ENCODE measurements at places on chromosomes 12 and 14.

GRCh38 chr14:99972748-99973466 is 92.3 kb upstream of the EVL start:
- DNase-seq: no peak

- DNase-seq: no peak
These were observed 3.9 kb downstream of the CD163 start for GRCh38 chr12:7499636-7500035.

DNA sequence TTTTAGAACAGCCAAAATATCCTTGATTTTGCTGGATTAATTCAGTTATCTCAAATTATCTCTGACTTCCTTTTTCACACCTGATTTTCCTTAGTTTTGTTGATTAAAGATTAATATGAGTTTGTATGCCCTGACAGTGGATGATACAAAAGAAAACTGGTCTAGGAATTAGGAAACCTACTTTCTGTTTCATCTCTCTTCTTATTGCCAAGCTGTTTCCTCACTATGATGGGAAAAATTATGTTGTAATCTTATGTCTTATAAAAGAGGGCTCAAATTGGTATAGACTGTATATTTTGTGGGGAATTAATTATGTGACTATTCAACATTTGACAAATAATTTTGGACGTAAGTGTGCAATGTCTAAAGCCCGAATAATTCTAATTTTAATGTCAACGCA is 271.6 kb downstream of the FBXL14 start:
- no peak for DNase-seq

GRCh38 chr14:102445066-102445465 is 64.5 kb downstream of the ANKRD9 start:
- no peak for DNase-seq

GRCh38 chr12:108838194-108839017 is 19.0 kb downstream of the SSH1 start:
- peak; percentile 64 for DNase-seq

- no peak for DNase-seq
These were observed 62.8 kb upstream of the CCDC91 start for GRCh38 chr12:28127455-28127854.

DNA sequence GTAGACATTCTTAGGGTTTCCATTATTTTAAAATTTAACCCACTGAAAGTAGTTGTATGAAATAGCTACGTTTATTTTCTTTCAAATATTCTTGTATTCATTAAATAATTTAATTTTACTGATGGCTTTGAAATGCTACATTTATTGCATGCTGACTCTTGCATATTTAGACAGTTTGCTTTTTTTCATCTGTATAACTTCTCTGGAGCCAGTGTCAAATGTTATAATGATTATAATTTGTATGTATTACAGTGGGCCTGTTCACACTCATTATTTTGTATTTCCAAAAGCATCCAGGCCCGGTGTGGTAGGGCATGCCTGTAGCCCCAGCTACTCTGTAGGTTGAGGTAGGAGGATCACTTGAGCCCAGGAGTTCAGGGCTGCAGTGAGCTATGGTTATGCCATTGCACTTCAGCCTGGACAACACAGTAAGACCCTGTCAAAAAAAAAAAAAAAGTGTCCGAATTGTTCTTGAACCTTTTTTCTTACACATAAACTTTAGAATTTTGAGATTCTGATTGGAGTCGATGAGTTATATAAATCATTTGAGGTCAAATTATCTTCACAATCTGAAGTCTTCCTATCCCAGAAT is 905 bp downstream of the ZNF84 start:
- no peak for DNase-seq

- no peak for DNase-seq
These were observed 19.2 kb downstream of the XRCC3 start for GRCh38 chr14:103696070-103696402.

DNA sequence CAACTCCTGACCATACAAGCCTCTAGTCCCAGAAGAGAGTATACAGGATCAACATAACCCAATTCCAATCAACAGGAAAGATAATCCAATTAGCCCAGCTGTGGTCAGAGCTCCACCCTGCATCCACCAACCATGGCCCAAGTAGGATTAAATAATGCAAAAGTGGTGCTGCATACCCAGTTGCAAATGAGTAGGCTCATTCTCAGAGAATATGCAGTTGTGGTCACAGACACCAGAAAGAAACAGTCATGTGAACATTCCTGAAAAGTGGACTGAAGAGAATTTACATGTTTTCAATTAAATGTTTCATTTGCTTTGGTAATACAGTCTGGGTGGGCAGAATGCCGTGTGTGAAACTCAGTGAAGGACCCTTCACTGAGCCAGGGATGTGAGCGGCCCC is 167.2 kb upstream of the BMP4 start:
- no peak for DNase-seq

DNA sequence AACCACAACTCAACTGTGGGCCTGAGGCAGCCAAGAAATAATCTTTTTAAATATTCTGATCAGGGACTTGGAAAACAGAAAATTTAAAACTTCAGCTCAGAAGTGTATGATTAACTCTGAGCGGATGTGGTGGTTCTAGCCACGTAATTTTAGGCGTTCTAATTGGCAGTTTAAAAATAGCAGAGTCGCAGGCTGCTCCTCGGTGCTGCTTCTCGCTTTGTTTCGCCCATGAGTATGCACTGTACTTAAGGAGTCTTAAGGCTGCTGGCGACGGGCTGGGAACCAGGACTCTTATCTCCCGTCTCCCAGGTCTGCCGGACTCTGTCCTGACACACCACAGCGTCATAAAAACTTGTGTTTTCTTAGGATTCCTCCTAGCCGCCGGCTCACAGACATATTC is 113.4 kb upstream of the PELI2 start:
- no peak for DNase-seq

DNA sequence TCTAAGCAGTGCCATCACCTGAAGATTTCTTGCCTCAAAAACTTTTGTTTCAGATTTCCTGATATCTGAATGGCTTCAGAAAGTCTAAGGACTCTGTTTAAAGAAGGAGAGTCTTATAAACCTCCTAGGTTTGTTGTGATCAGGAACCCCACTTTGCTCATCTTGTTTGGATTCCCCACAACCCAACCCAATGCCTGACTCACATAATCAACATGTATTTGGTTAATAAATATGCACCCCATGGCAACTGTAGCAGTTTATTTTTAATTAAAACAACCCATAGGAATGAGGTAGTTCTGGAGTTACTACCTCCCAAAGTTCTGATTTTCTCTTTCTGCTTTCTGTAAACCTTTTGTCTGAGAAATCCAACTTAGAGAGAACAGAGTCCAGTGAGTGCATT is 51.5 kb downstream of the DBX2 start:
- DNase-seq: no peak

DNA sequence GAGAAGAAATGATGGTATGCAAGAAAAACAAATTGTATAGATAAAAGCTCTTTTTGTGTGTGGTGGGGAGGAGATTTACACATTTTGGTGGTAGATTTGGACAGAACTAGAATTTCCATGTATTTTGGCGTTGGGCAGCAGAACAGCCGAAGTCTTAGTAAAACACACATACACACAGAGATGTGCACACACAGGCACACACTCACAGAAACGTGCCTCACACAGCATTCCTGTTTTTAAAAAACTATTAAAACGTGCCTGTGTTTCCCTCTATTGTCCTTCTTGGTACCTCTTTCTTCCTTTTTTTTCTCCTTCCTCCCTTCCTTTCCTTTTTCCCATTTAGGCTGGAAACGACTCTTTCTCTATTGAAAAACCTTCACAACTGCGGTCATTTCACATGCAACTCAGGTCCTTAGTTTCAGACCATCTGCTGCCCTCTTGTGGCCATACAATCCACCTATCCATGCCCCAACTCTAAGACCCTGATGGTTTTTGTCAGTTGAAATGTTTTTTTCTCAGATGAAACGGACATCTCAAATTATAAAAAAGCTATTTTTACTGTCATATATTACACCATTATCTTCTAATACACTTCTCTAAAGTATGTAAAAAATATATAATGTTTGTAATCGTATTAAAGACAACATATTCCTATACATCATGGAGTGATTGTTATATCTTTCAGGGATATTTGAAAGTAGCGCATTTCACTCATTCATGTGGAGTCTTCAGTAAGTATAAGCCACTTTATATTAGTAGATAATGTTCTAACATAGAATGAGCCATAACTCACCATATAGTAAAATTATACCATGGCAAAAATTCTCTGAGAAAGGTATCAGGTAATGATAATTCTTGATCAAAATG is 386.7 kb upstream of the NOVA1 start:
- no peak for DNase-seq

DNA sequence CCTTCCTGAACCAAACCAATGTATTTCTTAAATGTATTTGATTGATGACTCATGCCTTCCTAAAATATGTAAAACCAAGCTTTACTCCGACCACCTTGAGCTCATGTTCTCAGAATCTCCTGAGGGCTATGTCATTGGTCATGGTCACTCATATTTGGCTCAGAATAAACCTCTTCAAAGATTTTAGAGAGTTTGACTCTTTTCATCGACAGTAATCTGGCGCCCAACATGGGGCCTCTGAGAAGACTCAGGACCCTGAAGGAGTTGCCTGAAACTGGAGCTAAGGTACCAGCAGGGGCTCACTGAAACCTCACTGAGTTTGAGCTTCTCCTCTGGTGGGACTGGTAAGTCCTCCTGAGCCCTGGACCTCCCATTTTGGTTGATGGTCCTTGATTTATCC is 17.2 kb upstream of the PSMC1 start:
- no peak for DNase-seq

- DNase-seq: no peak
These were observed 835 bp downstream of the VEZT start for GRCh38 chr12:95218150-95219133.

GRCh38 chr14:99394602-99395156 is 86.0 kb downstream of the SETD3 start:
- no peak for DNase-seq

GRCh38 chr12:101698800-101699347 is 1.4 kb downstream of the CHPT1 start:
- DNase-seq: no peak

- DNase-seq: no peak
These were observed 384.2 kb downstream of the GRIN2B start for GRCh38 chr12:13597166-13597565.

DNA sequence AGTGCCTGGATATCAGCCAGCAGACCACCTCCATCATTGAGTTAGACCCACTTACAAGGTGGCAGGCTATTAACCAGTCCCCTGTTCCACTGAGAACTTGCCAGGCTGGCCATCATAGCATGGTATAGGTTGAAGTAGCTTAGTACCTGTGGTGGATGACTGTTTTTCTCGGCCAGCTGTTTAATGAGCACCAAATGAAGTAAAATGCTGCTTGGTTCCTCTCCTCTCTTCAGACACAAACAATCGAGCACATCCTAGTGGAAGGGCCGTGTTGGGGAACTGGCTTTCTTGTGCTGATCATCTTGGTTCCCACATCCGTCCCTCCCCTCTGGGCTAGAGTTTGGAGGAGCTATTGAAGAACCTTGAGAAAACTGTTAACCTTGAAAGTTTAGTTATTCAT is 486.2 kb downstream of the RAD51B start:
- no peak for DNase-seq

- DNase-seq: no peak
These were observed 7.5 kb upstream of the NID2 start for GRCh38 chr14:52076334-52076733.
